ENCODE measurements at places on chromosomes 11 and 22.

DNA sequence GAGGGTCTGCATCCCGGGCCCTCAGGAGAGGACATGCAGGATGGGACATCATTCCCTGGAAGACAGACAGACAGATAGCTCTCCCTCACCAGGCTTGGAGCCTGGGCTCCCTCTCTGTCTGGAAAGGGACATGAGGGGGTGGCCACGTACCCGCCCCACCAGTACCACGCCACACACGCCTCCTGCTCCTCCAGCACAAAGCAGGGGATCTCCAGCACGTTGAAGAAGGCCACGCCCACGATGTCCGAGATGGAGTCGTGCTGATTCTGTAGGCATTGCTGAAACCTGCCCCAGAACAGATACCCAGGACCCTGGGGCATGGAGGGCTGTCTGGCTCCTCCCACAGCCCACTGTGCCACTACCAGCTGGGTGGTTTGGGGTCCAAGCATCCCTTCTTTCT lies 2.2 kb downstream of the PLA2G3 start:
- DNase-seq, result no peak

GRCh38 chr11:118877487-118878162 lies 6.1 kb upstream of the CXCR5 start:
- no peak for DNase-seq

DNA sequence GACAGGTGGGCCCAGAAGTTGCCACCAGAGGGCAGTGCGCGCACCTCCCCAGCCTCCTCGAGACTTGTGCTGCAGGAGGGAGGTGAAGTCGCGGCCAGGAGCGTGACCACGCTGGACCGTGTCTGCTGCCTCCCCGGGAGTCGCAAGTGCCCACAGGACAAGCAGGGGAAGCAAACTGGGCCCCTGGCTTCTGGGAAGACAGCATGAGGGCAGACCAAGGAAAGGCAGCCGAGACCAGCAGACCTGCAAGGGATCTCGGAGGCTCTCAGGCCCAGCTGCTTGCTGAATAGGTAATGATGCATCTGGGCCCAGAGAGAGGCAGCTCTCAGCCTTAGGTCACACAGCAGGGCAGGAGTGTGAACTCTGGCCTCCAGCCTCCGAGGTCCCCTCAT lies 17.0 kb upstream of the IL2RB start:
- peak; percentile 44 for DNase-seq

DNA sequence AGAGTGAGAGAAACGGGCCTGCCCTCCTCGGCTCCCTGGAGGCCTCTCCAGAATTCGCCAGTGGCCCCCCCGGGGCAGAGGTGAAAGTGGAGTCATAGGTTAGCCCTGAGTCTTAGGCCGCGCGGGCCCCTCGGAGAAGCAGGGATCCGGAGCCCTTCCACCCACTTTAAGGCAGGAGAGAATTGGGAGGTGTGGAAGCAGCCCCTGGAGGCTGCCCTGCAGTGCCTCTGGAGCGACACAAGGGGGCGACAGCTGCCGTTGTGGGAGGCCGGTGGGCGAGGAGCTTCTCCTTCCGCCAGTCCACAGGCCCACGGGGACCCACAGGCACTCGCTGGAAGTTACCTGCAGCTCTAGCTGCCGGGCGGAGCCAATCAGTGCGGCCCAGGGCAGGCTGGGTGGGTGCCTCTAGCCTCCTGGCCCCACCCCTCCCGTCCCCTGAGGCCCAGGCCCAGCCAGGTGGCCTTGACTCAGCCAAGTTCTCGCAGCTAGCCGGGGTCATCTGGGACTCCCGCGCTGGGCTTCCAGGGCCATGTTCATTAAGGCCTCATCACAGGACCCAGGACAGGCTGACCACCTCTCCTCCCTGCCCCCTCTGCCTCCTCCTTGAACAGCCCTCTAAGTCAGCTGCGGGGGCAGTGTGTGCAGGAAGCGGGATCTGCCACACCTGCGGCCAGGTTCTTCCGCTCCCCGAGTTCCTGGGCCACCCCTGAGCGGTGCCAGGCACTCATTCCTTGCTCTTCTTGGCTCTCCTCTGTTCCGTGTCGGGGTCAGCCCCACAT lies 5.0 kb downstream of the DGKZ start:
- DNase-seq, result no peak

DNA sequence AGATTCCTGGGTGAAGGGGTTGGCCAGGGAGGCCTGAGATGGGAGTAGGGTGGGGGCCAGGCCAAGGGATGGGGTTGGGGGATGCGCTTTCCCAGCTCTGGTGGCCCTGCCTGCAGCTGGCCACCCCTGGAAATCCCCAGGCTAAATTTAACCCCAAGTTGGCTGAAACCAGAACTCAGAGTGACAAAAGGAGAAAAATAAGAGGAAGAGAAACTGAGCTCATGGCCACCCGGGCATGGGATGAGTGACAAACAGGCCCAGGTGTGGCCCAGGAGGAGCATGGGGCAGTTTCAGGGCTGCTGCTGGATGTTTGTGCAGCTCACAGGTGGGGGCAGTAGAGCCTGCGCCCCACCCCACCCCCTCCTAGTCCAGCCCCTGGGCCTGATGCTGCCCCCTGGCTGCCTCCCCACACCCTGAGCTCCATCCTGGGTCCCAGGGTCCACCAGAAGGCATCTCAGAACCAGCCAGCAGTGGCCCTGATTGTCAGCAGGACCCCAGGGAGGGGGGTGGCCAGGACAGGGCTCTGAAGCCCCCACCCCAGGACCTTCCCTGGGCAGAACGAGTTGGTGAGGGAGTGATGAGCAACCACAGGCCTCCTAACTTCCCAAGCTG lies 48.0 kb downstream of the IGLL5 start:
- DNase-seq, result no peak

GRCh38 chr11:20669820-20670684 lies 666 bp downstream of the NELL1 start:
- no peak for DNase-seq
